ENCODE measurements at places on chromosomes 2 and 18. TPM values are rescaled to one million over a fixed set of nuclear protein-coding genes. Genes with fewer than 3 reads are reported as not detected.

PDE1A gene
- total RNA-seq, result 1.1 TPM

MPP4 gene
- total RNA-seq, result not detected

CIDEA gene
- not detected for total RNA-seq

ARL5A gene
- total RNA-seq, result 21.1 TPM

PRKAG3 gene
- not detected for total RNA-seq

UGT1A10 gene
- total RNA-seq, result 0.45 TPM

THSD7B gene
- 0.10 TPM for total RNA-seq

GRCh38 chr2:72191441-72191840 lies 43.8 kb upstream of the CYP26B1 start:
- DNase-seq, result no peak

- no peak for DNase-seq
Measured at GRCh38 chr18:59546188-59546587, 151.0 kb downstream of the CCBE1 start.

DNA sequence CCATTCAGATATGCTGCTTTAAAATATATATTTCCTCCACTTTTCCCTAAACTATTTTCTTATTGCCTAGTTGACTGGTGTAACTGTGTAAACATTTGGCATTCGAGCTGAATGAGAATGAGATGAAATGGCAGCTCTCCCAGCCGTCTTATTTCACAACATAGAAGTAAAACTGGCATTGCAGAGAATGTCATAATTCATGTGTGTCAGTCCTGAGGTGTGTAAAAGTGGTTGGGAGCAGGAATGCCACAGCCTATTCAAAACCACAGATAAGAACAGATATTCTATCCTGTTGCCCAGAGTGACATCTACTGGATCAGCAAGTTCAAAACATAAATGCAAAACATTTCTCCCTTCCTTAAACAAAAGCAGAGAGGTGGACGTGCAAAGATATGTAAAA lies 565.5 kb upstream of the CHAC2 start:
- DNase-seq, result no peak

DNA sequence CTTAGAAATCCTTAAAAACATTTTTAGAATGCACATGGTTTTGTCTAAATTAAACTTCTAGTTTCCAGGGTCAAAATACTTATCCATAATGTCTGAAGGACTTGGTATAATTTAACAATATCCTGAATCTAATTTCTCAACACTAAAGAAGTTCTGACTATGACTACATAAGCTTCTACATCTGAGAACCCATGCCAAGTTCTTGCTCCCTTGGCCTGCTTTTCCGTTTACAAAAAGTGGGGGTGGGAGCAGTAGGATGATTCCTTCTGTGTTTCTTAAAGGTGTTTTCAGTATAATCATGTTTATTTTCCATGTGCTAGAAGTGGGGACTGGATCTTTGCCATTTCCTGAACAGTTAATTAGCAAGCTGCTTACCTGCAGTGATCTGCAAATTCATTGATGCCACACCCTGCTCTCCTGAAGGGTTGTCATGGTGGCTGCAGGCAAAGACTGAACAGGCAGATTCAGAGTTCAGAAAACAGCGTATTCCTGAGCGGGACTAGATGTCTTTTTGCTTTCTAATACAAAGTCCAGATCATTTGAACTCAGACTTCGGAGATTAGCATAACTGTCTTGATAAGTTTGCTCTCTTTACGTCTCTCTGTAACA lies 36.2 kb downstream of the ADNP2 start:
- no peak for DNase-seq

DNA sequence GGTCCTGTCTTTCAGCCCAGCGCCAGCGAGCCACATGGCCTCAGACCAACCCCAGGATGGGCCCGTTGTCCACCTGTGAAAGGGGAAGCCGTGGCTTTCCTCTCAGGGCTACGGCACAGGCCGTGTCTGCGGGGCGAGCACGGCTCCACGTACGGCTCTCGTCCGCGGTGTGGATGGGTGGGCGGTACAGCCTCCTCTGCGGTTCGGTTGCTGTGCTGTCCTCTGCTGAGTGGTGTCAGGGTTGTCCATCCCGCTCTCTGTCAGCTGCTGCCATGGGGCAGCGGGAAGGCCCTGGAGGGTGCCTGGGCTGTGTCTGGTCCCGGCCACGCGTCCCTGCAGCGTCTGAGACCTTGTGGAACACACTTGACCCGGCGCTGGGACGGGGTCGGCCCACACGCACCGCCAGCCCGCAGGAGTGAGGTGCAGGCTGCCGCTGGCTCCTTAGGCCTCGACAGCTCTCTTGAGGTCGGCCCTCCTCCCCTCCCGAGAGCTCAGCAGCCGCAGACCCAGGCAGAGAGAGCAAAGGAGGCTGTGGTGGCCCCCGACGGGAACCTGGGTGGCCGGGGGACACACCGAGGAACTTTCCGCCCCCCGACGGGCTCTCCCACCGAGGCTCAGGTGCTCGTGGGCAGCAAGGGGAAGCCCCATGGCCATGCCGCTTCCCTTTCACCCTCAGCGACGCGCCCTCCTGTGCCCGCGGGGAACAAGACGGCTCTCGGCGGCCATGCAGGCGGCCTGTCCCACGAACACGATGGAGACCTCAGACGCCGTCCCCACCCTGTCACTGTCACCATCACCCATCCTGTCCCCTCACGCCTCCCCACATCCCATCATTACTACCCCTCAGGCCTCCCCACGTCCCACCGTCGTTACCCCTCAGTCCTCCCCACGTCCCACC lies 128.7 kb downstream of the NFATC1 start:
- DNase-seq, result peak; percentile 43

DNA sequence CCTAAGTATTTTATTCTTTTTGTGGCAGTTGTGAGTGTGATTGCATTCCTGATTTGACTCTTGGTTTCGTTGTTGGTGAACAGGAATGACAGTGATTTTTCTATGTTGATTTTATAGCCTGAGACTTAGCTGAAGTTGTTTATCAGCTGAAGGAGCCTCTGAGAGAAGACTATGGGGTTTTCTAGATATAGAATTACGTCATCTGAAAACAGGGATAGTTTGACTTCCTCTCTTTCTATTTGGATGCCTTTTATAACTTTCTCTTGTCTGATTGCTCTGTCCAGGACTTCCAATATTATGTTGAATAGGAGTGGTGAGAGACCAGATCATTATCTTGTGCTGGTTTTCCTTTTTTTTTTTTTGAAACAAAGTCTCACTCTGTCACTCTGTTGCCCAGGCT lies 18.0 kb upstream of the NOL4 start:
- no peak for DNase-seq

- DNase-seq, result no peak
Measured at GRCh38 chr2:158818511-158818910, 23.4 kb downstream of the DAPL1 start.

GRCh38 chr2:238159071-238159539 lies 335 bp downstream of the ERFE start:
- no peak for DNase-seq

- DNase-seq, result no peak
Measured at GRCh38 chr2:48471048-48471474, 58.9 kb upstream of the STON1 start.

GRCh38 chr18:44799382-44799906 lies 118.8 kb downstream of the SETBP1 start:
- no peak for DNase-seq

DNA sequence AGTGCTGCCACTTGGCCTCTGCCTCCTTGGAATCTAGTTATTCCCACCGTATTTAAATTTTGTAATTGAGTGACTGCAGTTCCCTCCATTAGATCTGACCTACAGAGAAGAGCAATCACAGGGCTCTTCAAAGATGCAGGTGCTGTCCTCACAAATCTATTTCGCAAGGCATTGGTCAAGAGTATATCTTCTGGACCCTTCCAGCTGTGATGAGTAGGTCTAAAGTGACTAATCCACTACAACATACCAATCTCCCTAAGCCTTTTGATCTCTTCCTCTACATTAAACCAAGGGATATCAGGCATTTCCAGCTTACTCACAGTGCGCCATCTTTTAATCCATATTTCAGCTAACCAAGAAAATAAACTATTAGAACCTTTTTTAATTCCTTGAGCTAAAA lies 65.1 kb upstream of the COL3A1 start:
- DNase-seq, result no peak

- DNase-seq, result no peak
Measured at GRCh38 chr2:97005353-97005752, 19.0 kb upstream of the FAM178B start.

DNA sequence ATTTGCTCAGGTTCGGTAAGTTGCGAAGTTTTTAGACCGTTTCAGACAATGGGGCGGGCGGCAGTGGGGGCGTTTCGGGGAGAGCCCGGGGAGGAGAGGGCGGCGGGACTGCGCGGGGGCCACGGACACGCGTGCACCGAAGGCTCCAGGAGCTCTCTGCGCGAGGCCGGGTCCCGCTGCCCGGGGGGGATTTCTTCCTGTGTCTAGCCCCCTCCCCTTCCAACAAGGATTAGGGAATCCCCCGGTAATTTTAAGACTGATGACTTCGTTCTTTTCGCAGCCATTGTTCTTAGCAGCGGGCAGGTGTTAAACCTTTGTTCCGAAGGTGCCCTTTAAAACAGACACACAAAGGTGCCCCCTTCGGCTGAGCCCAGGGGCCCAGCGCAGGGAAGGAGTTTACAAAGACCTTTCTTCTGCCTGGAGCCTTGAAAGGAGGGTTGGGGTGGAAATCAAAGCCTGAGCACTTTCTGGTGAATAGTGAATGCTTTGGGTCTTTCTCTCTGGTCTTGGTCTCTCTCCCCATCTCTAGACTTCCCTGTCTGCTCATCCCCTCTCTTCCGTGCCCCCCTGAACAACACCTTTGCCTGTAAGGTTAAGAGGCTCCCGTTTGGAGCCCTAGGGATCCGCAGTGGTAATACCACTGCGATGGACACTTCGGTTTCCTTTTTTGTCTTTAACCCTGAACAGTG lies 2.1 kb downstream of the TRIB2 start:
- DNase-seq, result no peak

DNA sequence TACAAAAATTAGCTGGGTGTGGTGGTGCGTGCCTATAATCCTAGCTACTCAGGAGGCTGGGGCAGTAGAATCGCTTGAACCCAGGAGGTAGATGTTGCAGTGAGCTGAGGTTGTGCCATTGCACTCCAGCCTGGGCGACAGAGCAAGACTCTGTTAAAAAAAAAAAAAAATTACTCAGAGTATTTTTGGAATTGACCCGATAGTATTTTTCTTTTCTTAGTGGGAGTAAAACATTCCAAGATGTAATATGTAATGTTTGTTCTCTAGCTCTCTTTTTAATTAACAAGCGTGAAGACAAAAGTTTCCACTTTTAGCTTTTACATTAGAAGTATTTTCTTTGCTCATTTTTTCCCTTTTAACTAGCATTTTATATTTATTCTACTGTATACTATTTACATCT lies 12.0 kb upstream of the TMEM18 start:
- DNase-seq, result no peak

DNA sequence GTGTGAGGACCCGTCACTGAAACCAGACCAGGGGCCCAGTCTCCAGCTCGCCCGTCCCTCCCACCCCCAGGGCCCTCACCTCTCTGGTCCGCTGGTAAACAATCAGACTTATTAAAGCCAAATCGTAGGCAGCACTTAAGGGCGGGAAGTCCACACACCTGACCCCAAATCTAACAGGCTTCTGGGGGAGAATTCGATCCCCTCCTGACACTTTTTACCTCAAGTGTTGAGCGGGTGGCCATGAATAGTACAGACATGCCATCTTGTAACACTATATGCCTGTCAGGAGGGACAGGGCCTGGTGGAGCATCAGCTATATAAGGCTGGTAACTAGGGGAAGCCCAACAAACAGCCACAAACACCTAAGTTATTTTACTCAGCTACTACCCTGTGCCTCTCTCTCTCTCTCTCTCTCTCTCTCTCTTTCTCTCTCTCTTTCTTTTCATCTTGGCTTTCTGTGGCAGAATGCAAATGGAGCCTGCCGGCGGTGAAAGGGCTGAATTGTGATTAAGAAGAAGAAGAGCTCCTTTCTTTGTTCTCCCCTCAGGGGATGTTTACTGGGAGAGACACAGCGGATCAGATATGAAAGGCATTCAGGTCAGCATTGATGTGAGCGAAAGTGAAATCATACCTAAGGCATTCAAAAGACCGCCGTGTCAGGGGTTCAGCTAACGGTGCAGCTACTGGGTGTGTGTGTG lies 9.5 kb downstream of the ZEB2 start:
- DNase-seq, result no peak

DNA sequence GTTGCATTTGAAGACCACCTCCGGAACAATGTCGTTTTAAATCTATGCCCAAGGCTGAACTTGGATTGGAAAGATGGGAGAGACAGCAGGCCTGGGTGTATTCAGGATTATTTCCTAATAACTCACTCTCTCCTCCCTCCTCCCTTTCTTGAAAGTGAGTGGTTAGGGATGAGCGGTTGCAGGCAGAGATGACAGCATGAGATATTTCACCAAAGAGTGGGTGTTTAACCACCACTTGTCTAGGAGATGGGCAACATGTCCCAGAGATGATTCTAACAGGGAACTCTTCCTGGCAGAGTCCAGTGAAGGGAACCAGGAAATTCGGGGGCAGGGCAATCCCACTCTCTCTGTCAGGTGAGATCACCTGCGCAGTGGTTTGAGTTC lies 123.2 kb downstream of the KCTD1 start:
- DNase-seq, result no peak

DNA sequence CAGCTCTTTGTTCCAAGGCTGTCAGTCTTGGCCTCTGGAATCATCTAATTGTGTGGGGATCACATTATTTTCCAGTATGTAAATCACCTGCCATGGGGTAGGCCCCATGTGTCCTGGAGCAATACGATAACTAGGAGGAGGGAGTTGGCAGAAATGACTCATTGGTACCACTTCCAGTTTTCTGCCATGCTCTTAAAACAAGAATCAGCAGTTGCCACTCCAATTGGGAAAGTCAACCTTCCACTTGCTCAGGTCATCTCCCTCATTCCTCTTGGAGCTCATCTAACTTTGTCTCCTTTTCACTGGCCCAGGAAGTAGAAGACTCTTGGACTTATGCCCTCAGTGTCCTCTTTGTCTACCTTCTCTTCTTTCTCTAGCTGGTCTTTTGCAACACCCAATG lies 487.0 kb downstream of the SLC4A3 start:
- no peak for DNase-seq

GRCh38 chr2:24365051-24365450 lies 4.7 kb upstream of the ITSN2 start:
- peak; percentile 60 for DNase-seq

DNA sequence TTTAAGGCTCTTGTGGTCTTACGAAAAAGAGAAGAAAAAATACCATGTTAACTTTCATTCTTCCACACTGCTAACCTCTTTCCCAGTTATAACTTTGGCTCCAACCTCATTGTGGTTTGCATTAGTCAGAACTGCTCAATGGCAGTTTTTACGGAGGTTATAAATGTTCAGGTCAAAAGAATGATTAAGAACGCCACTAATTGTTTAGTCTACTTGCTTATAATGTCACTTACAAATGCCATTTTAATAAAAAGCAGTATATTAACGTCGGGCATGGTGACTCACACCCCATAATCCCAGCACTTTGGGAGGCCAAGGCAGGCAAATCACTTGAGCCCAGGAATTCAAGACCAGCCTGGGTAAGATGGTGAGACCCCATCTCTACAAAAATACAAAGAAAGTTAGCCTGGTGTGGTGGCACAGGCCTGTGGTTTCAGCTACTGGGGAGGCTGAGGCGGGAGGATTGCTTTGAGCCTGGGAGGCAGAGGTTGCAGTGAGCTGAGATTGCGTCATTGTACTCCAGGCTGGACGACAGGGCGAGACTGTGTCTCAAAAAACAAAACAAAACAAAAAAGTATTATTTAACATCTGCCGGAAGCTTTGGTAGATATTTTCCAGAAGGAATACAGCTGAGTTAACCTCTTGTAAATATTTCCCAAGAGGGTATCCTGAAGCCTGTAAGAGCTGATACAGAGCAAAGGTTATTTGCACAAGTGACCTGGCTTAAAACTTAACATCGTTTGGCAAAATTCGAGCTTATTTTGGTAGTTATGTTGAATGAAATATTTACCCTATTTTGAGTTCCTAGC lies 5.1 kb downstream of the AGPS start:
- DNase-seq, result peak; percentile 66
